NCI-H2171 (cell line): ENCODE measurements at places on chromosomes 6 and 20.

- DNase-seq: peak; percentile 72
Measured at GRCh38 chr20:29689411-29690225, 1567.8 kb upstream of the DEFB115 start.

- DNase-seq: no peak
Measured at GRCh38 chr20:10842116-10842515, 168.3 kb upstream of the JAG1 start.

- no peak for DNase-seq
Measured at GRCh38 chr20:9989066-9989724, 45.6 kb upstream of the ANKEF1 start.

- no peak for DNase-seq
Measured at GRCh38 chr20:40760399-40760798, 71.4 kb upstream of the MAFB start.

DNA sequence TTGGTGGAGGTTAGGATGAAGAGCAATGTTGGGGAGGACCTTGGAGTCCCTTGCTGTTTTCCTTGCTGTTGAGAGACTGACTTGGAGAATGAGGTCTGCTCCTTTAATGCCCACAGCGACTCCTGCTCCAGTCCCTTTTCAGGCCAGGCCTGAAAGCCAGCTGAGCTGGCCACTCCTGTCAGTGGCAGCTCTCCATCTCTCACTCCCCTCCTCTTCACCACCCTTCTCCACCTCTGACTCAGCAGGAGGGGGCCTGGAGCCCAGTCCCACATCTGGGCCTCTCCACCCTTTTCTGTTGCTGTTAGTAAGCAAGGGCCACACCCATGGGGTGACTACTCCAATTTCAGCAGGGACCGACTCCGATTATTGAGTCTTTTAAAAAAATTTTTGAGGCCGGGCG lies 2.2 kb downstream of the SNX21 start:
- no peak for DNase-seq

GRCh38 chr20:47349365-47350180 lies 6.9 kb downstream of the ZMYND8 start:
- DNase-seq: no peak

DNA sequence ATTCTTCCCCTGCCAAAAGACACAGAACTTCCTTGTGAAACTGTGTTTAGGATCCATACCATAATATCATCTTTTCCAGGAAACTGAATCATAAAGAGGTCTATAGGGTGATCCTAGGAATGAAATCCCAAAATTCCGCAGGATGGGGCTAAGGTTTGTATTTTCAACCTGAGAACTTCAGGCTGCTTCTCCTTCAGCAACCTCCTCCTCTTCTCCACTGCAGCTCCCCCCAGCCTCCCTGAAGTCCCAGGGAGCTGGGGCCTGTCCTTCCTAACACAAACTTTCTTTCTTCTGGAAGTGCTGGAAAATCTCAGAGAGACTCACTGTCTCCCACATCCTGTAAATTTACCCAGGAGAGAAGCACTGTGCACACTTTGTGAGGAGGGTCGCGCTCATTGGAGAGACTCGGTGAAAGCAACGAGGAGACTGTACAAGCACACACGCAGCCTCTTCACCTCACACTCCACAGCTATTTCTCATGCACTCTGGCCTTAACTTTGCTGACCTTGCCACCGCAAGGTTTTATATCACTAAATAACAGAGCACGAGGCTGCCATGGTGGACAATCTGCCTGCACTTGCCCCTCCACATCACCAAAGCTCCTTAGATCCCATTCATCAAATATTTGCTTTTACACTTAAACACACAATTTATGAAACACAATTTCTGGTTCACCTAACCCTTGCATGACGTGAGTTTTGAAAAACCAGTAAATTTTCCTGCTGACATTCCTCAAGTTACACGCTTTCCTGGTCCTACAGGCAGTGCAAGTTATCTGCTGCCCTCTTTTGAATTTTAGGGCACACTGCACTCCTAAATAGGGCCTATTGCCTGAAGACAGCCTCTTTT lies 14.3 kb downstream of the ID4 start:
- DNase-seq: peak; percentile 77

DNA sequence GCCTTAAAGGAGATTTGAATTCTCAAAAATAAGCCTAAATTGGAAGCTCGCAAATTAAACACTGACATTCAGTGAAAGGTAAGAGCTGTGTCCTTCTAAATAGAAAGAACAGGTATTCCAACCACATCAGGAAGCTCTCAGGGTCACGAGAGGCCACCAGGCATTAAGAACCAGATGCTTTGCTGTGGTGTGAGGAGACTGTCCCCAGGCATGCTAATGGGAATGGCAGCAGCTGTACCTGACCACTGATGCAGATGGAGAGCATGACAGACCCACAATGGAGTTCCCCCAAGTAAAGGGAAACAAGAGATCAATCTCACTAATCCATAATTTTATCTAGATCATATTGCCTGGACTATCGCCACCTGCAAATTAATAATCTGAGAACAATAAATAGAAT lies 658.9 kb upstream of the NOX3 start:
- no peak for DNase-seq

DNA sequence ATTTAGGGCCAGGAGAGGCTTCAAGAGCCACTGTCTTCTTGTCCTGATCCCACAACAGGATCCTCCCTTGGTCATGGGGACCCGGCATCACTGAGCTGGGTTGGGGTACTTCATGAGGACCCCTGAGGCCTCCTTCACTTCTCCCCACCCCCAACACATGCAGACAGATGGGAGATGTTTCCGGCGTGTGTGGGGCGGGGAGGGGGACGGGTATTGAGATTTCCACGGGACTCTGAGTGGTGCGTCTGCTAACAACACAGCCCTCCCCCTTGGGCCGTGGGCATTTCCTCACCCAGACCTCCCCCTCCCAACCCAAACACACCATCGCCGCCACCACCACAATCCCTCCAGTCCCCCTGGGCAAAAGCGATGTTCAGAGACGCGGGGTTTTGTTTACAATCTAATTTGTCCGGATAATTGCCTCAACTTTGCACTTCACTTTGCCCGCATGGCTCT lies 906 bp upstream of the FOXP4 start:
- no peak for DNase-seq

- no peak for DNase-seq
Measured at GRCh38 chr6:44733868-44734267, 346.4 kb downstream of the CDC5L start.

GRCh38 chr20:12875510-12875909 lies 133.3 kb upstream of the SPTLC3 start:
- no peak for DNase-seq

DNA sequence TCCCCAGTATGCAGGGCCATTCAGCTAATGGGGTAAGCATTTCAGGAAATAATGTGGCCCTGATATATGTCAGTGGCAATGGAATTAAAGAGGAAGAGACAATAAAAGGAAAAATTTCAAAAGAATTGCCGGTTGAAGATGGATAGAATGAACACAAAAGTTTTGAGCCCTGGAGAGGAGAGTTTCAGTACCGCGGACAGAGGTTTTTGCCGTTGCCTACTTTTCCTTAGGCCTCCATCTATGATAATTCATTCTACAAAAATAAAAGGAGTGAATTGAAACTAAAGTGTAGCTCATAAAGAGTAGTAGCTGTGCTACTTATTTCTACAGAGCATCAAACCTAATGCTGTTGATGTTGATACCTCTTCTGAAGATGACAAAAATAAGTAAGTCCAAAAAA lies 140.7 kb downstream of the RNASET2 start:
- DNase-seq: no peak

- peak; percentile 84 for DNase-seq
Measured at GRCh38 chr6:21953831-21954801, 342.7 kb downstream of the PRL start.

- no peak for DNase-seq
Measured at GRCh38 chr6:156795825-156796224, 18.6 kb downstream of the ARID1B start.

GRCh38 chr6:1949538-1949937 lies 295.9 kb downstream of the GMDS start:
- no peak for DNase-seq

- DNase-seq: no peak
Measured at GRCh38 chr6:313087-313486, 20.8 kb downstream of the DUSP22 start.

GRCh38 chr6:17193106-17193775 lies 87.9 kb upstream of the RBM24 start:
- no peak for DNase-seq

GRCh38 chr6:57421503-57421902 lies 104.1 kb downstream of the PRIM2 start:
- DNase-seq: no peak

- no peak for DNase-seq
Measured at GRCh38 chr6:57162516-57162915, 9.6 kb upstream of the BAG2 start.

GRCh38 chr6:13924949-13925881 lies at the start of gene RNF182:
RNF182 (plus strand) TSS chr6:13924952; CDS start chr6:13977120, 52,168 bp downstream.
- no peak for DNase-seq

DNA sequence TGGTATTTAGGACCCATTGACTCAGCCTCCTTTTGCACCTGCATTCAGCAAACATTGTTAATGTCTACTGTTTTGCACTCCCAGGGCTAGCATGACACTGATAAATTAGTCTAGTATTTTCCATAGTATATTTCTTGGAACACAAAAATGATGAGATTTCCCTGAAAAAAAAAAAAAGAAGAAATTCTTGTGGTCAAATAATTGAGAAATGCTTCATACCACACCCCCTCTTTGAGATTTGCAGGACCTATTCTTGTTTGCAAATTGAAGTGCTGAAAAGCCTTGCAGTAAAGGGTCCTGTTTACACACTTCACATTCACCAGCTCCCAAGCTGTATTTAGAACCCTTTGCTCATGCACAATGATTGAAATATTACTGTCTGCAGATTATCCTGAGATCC lies 36.3 kb upstream of the CLIC5 start:
- DNase-seq: no peak

GRCh38 chr6:163735076-163735475 lies 320.6 kb downstream of the QKI start:
- no peak for DNase-seq

DNA sequence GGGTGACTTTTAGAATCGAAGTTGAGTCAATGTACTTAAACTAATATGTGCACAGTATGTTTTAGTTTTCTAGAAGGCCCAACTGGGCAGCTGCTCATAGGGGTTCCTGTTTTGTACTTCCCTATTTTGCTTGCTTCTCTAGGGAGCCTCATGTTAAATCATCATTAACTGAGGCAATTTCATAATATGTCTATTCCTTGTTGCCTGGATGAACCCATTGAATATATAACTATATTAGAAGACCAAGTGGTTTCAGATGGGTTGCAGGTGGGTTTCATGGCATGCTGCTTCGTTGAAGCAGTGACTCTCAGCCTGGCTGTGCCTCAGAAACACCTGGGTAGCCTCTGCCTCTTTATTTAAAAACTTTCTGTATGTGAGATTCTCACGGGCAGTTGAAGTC lies 22.2 kb downstream of the CARMIL1 start:
- no peak for DNase-seq

GRCh38 chr6:90080876-90081481 lies 186.7 kb downstream of the GJA10 start:
- DNase-seq: no peak

- no peak for DNase-seq
Measured at GRCh38 chr6:29071831-29072723, 15.0 kb downstream of the OR2B3 start.

DNA sequence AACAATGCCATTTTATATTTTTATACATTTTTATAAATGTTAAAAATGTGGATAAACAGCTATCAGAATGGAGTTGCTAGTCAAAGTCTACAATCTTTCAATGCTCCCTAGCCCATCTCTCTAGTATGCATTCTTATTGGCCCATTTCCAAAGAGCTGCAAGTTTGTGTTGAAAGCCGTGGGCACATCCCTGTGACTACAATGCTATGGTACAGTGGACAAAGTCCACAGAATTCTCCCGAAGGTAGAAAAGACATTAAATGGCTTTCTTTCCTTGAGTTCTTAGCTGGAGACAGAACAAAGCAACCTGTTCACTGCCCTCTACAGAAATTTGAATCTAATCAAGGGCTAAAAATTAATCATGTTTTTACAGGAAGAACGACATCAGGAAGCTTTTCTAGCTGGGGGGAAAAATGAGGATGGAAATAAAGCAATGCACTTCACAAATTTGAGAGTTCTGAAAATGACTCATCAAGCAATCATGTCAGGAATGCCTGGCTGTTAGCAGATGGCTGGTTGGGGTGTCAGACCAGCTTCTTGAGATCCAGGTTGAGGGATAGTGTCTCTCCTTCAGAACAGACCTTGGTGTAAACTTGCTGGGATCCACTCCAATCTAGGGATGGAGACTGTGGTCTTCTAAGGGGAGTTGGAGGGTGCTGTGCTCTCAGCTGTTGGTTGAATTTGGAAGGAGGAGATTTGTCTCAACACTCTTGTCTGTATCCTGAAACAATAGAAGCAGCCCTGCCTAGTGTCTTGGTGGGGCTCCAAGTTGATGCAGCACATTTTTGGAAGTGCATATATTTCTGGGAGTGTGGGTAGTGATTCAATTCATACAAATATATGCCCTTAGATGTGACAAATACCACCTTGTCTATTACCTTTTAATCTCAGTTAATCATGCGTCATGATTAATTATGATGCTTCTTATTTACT lies 143.4 kb upstream of the PHACTR1 start:
- no peak for DNase-seq

GRCh38 chr6:94190030-94190429 lies 770.7 kb upstream of the EPHA7 start:
- DNase-seq: no peak

DNA sequence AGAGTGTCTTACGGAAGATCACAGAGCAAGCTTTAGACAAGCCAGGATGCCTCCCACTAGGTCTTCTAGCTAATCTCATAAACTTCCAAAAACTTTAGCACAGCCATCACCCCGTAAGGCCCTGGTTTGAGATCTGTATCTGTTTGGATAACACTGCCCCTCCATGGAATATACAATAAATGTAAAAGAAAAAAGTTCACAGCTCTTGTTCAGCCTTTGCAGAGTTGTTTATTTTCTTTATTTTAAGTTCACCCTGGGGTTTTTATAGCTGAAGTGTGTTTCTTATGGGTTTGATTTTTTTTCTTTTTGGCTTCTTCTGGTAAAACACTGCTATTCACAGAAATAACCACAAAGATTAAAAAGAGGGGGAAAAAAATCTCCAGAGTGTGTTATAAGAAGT lies 125.6 kb downstream of the EYA2 start:
- no peak for DNase-seq

GRCh38 chr6:13421425-13422059 lies 65.9 kb downstream of the GFOD1 start:
- DNase-seq: no peak

GRCh38 chr6:11206576-11206975 lies 25.9 kb downstream of the NEDD9 start:
- DNase-seq: no peak

GRCh38 chr6:44104481-44105021 lies 22.7 kb downstream of the MRPL14 start:
- DNase-seq: no peak

- no peak for DNase-seq
Measured at GRCh38 chr6:142290851-142291250, 11.0 kb upstream of the ADGRG6 start.

- no peak for DNase-seq
Measured at GRCh38 chr6:169795196-169795595, 43.8 kb downstream of the ERMARD start.

DNA sequence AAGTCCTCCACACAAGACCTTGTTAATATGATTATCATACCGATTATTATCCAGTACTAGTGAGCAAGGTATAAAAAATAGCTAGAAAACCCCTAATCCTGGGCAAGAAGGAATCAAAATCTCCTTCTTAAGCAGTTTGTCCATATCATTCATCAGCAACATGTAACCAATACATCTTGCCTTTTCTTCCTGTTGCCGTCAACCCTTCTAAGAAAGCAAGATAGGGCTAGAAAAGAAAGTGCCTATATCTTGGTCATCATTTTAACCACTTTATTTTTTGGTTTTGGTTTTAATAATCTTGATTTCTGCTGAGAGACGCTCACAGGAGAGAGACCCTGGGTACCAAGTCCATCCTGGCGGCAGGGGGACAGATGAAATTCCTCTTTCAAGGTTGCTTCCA lies 27.2 kb upstream of the PREX1 start:
- DNase-seq: no peak
